C1 segment of cervical spinal cord (tissue), 14 donors: ENCODE measurements at places on chromosomes 11 and 22.

DNA sequence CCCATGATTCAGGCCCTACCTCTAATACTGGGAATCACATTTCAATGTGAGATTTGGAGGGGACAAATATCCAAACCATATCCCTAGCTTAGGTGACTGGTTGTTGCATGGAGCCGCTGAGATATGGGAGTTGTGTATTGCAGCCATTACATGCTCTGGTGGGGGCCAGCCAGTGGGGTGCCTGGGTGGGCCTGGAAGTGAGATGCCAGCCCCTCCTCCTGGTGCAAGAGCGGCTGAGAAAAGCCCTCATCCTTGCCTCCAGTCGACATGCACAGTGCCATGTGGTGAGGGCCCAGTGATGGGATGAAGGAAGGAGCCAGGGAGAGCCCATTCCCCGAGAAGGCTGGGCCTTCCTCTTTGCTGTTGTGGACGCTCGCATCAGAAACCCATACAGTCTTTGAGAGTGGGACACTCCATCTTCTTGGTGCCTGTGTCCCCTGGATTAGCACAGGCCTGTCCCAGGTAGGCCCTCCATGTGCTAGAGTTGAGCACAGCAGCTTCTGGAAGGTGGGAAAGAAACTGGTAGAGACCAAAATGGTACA is 1043.0 kb downstream of the TBC1D22A start:
- no peak for DNase-seq

- no peak for DNase-seq
Observed at GRCh38 chr22:29772170-29772641, 5.0 kb downstream of the UQCR10 start.

- no peak for DNase-seq
Observed at GRCh38 chr11:66343176-66343575, 1.7 kb downstream of the BRMS1 start.

- DNase-seq = no peak
Observed at GRCh38 chr22:50461536-50461935, 13.3 kb downstream of the SBF1 start.

DNA sequence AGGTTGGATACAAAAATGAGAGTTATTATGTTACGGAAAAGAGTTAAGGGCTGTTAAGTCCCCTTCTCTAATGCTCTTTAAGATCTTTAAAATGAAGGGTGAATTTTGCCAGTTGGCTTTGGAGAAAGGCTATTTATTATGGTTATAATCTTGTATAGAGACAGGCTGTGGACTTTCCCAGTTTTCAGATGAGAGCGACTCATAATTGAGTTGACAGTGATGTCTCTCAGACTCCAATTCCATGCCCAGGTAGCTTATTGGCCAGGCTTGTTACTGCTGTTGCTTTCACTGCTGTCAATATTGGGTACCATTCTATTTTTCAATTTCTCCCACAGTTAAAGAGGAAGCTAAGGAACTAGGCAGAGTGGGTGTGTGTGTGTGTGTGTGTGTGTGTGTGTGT is 13.1 kb downstream of the ENDOD1 start:
- no peak for DNase-seq

- no peak for DNase-seq
Observed at GRCh38 chr11:82046778-82047177, 686.9 kb downstream of the FAM181B start.

DNA sequence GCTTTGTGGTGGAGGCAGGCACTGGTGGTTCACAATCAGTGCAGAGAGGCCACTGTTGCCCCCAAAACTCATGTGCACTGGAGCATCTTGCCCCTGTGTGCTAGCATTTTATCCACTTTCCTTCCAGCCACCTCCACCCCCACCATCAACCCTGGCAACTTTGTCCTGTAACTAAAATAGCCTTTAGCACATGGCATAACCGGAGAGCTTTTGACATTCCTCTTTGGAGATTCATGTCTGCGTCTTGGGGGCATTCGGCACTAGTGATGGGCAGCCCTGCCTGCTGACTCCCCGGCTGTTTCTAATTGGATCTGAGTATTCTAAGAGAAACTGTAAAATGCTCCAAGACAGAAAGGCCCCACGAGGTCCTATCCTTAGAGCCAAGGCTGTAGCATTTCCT is 15.8 kb downstream of the SHISA8 start:
- no peak for DNase-seq

DNA sequence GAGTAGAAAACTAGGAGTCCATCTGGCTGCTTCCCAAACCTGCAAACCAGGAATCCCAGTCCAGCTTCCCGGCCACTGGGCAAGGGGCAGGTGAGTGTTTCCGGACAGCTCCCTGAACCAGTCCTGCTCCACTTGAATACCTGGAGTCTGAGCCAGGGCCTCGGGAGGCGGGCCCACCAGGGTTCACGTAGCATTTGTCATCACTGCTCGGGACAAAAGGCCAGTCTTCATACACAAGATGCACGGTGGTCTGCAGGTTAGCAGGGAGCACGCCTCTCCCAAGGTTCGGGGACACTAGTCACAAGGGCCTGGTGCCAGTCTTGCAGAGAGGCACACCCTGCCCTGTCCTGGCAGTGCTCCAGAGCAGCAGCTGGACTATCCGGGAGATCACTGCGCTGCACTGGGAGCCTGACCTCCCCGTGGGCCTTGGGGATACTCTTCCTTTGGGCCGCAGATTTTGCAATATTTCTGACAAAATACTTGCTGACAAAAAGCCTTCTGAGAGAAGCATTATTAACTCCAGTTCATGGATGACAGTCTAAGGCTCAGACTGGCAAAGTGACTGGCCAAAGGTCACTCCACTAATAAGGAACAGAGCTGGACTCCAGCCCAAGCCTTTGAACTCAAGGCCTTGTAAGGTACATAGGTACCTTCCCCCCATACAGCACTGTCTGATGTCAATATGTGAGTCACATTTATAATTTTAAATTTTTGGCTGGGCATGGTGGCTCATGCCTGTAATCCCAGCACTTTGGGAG is 25.1 kb downstream of the CD6 start:
- no peak for DNase-seq

- DNase-seq = no peak
Observed at GRCh38 chr22:41184679-41185078, 20.4 kb upstream of the L3MBTL2 start.

DNA sequence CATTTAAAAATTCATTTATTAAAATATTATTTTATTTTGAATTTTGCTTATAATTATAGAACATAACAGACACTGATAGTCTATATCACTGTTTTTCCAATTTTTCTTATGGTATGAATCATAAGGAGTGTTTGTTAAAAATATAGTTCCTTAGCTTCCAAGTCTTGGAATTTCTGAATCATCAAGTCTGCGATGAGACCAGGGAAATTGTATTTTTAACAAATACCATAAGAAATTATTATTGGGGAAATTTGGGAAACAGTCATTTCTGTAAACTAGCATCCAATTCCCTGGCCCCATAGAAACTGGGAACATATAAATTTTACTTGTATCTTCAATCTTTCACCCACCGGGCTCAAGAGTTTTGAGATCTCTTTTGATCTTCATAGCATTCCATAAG is 38.0 kb upstream of the PICALM start:
- DNase-seq = no peak

DNA sequence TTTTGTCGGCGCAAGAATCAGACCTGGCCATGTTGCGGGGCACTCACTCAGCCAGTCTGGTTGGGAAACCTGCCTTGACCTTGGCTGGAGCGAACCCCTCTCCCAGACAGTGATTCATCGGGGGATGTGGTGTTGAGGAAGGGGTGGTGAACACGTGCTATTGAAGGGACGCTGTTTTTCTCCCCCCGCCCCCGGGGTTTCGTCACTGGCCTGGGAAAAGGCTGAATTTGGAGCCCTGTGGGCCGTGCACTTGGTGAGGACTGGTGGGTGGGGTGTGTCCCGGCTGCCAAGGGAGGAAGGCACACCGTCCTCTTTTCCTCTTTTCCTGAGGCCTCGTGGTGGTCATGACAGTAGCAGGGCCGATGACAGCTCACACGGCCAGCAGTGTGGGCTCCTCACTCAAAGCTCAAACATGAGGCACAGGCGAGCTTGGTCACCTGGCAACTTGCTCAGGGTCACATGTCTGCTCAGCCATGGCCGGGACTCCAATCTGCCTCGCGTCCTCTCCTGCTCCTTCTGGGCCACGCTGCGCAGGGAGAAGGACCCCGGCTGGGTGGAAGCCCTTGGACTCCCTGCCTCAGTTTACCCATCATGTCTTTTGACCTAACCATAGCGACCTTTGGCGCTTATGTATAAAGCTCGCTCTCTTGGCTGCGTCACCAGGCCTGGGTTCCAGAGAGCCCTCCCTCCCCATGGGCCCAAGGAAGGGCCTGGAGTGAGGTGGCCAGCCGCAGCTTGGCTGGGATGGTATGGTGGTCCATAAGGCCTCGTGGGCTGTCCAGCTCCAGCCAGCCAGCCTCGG is 49.4 kb downstream of the SMIM38 start:
- no peak for DNase-seq

- no peak for DNase-seq
Observed at GRCh38 chr11:94131047-94131717, 2.5 kb downstream of the PANX1 start.

DNA sequence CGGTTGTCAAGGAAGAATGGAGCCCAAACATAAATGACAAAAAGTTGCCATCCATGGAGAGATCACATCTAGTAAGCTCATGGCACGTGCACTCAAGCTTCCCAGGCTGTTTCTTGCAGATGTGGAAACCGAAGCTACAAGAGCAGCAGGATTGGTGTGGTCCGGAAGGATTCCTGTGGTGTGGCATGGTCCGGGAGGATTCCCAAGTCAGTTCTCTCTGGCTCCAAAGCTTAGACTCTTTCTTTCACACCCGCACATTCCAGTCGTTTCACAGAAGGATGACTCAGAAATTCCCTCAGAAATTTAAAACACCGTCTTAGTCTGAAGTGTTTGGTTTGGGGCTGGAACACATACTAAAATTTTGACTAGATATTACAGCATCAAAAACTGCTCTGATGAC is 78.0 kb upstream of the DRD2 start:
- DNase-seq = no peak

DNA sequence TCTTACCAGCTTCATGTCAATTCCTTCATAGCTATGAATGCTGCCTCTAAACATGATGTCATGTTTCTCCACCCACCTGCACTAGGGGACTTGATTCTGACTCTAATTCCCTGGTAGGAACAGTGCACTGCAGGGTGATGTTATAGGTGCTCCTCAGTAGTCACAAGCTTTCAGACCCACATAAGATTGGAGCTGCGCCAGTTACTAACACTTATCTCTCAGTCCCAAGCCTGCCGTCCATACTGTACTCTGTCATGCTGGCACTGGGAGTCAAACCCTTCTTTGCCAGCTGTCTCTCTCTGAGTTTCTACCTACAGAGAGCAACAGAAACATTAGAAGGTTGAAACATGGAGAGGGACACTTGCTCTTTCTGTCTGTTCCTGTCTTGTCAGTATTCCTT is 5.5 kb downstream of the OR56A1 start:
- no peak for DNase-seq

DNA sequence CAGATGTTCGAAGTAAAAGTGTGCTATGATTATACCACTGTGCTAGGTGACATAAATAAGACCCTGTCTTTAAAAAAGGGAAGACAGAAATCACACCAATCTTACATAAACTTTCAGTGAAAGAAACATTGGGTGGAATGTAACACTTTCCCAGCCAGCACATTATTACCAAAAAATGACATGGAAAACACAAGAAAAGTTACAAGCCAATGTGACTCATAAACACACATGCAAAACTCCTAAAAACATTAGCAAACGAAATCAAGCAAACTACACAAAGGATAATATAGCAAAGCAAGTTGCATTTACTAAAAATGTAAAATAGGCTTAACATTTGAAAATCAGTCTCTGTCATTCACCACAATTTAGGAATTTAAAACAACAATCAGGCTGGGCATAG is 47.0 kb downstream of the SBF2 start:
- no peak for DNase-seq

GRCh38 chr11:8867931-8868631 is 42.9 kb upstream of the AKIP1 start:
- no peak for DNase-seq

GRCh38 chr22:32446321-32446720 is 17.9 kb downstream of the BPIFC start:
- DNase-seq = no peak

- DNase-seq = no peak
Observed at GRCh38 chr22:16827506-16827905, 2.3 kb upstream of the XKR3 start.

- DNase-seq = no peak
Observed at GRCh38 chr11:34206407-34207300, 101.2 kb downstream of the NAT10 start.

- DNase-seq = no peak
Observed at GRCh38 chr22:31995046-31995445, 48.0 kb upstream of the SLC5A1 start.

- no peak for DNase-seq
Observed at GRCh38 chr22:41009222-41009948, 58.2 kb downstream of the RBX1 start.

- no peak for DNase-seq
Observed at GRCh38 chr11:124900464-124900863, 2.8 kb upstream of the ROBO4 start.
